ENCODE measurements at places on chromosomes 2 and 18.

- no peaks in the 10 kb centered on the region for H3K27me3 ChIP-seq
- H3K27ac ChIP-seq, result no peak overlapping the region
- H3K4me1 ChIP-seq, result no peaks in the 10 kb centered on the region
- no peak overlapping the region for H3K4me3 ChIP-seq
Observed at GRCh38 chr2:43238176-43238575, 11.8 kb upstream of the ZFP36L2 start.

- no peaks in the 10 kb centered on the region for H3K36me3 ChIP-seq
- H3K27ac ChIP-seq, result no peak overlapping the region
- DNase-seq, result peak; percentile 62
- H3K4me3 ChIP-seq, result no peak overlapping the region
Observed at GRCh38 chr2:68925295-68925896, 27.3 kb downstream of the GKN2 start.

- no peaks in the 10 kb centered on the region for H3K27me3 ChIP-seq
- H3K27ac ChIP-seq, result no peak overlapping the region
- DNase-seq, result no peak
- H3K4me3 ChIP-seq, result no peak overlapping the region
- no peaks in the 10 kb centered on the region for H3K4me1 ChIP-seq
Observed at GRCh38 chr2:160956243-160956802, 203.9 kb upstream of the TANK start.

- no peak overlapping the region for H3K4me3 ChIP-seq
- no peak for DNase-seq
Observed at GRCh38 chr2:98825020-98825350, 94.1 kb upstream of the MGAT4A start.

DNA sequence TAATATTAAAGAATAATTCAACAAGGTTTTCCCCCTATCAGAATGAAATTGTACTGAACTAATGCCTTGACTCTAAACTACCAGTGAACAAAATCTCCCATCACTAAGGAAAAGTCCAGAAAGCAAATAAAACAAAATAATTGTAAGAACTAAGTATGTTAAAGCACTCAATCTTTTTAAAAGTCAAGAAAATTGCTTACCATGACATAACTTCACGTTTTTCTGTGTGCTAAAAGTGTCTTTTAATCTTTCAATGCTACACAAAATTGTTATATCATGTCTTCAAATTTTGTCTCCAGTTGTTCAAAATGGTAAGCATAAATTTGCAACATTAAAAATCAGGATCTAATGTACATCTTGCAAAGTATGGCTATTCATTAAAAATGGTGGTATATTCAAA is 156.1 kb downstream of the BAZ2B start:
- H3K4me3 ChIP-seq, result no peak overlapping the region
- H3K27me3 ChIP-seq, result no peaks in the 10 kb centered on the region
- H3K36me3 ChIP-seq, result no peaks in the 10 kb centered on the region
- DNase-seq, result no peak
- no peaks in the 10 kb centered on the region for H3K4me1 ChIP-seq

DNA sequence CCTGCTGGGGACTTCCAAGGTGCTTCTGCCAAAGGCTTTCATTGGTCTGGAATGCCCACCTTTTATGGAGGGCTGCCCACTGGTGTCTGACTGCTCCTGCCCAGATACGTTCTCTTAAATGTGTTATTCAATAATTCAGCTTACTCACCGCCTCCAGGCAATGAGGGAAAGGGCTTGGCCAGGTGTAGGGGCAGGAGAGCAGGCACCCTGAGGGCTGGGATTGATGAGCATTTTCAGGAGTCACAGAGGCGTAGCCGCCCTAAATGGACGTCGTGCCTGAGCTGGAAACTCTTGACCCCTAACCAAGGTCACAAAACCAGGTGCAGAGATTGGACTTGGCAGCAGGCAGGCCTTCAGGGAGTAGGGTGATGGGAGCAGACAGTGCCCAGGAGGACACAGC is 26.8 kb downstream of the MAL start:
- H3K4me1 ChIP-seq, result no peaks in the 10 kb centered on the region
- H3K36me3 ChIP-seq, result no peaks in the 10 kb centered on the region
- H3K4me3 ChIP-seq, result no peak overlapping the region
- no peaks in the 10 kb centered on the region for H3K27me3 ChIP-seq
- DNase-seq, result no peak

GRCh38 chr2:78984386-78984785 is 41.1 kb upstream of the REG3G start:
- no peak overlapping the region for H3K27ac ChIP-seq
- H3K4me1 ChIP-seq, result no peaks in the 10 kb centered on the region
- DNase-seq, result no peak
- H3K36me3 ChIP-seq, result no peaks in the 10 kb centered on the region
- H3K4me3 ChIP-seq, result no peak overlapping the region

DNA sequence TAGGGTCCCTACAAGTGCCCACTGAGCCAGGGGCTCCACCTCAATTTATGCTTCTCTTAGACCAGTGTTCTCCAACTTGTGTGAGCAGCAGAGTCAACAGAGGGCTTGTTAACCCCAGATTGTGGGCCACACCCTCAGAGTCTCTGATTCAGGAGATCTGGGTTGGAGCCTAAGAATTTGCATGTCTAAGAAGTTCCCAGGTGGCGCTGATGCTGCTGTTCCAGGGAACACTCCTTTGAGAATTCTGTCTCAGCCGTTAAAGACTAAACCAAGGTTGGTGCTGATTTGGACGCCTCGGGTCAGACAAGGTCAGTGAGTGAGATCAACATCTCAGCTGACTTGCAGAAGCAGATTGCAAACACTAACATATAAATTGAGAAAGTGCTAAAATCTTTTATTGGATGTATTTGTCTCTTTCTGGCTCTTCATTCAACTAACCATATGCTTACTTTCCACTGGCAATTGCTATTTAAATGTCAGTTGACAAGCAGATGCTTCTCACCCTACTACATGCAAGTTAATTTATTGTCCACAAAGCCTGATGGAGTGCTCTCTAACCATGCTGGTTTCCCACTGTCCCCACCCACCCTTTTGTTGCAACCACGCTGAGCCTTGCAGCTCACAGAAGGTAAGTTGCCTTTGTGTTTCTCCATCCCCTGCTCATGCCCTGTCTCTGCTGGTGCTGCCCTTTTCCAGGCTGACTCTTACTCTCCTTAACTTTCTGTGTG is 31.5 kb downstream of the LYPD1 start:
- no peak overlapping the region for H3K4me3 ChIP-seq
- H3K27ac ChIP-seq, result no peak overlapping the region
- H3K36me3 ChIP-seq, result no peaks in the 10 kb centered on the region
- DNase-seq, result no peak
